Left kidney (tissue), 8 donors: ENCODE measurements at places on chromosomes 16 and 17. TPM values are rescaled to one million over a fixed set of nuclear protein-coding genes. Genes with fewer than 3 reads are reported as not detected.
A peak's percentile ranks its signal among the peaks of the same experiment; 100 is the strongest.

Gene EVI2A
- 1.8 TPM for polyA plus RNA-seq

Gene KRT20
- polyA plus RNA-seq: 0.33 TPM

Gene PTGES3L
- 2.4 TPM for polyA plus RNA-seq

DNA sequence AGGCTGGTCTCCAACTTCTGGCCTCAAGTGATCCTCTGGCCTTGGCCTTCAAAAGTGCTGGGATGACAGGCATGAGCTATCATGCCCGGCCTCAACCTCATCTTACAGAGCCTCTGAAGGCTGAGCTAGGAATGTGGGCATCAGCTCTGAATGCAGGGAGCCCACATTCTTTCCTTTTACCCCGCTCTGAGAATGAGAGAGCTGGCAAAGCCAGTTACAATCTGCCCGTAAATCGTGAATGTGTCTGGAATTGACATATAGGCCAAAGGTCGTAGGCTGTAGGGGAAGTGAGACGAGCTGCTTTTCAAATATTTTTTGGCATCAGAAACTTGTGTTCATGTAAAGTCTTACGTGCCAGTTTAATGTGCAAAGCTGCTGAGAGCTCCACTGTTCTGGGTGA lies 4.5 kb downstream of the TMEM238L start:
- no peak for DNase-seq

DNA sequence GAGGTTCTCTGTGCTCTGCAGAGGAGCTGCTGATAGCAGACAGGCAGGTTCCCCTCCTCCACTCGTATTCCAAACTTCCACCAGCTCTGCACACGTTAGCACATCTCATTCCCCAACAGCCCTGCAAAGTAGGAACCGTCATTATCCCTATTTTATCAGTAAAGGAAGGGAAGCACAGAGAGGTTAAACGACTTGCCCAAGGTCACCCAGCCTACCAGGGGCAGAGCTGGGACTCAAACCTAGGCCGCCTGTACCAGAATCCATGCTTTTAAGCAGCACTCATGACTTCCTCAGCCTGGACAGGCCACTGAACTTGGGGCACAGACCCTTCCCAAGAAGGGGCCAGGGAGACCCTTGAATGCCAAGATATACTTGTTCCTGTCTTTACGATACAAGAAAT lies 75.2 kb downstream of the CRISPLD2 start:
- no peak for DNase-seq

- no peak for DNase-seq
Measured at GRCh38 chr17:79609673-79610645, 892 bp downstream of the RBFOX3 start.

DNA sequence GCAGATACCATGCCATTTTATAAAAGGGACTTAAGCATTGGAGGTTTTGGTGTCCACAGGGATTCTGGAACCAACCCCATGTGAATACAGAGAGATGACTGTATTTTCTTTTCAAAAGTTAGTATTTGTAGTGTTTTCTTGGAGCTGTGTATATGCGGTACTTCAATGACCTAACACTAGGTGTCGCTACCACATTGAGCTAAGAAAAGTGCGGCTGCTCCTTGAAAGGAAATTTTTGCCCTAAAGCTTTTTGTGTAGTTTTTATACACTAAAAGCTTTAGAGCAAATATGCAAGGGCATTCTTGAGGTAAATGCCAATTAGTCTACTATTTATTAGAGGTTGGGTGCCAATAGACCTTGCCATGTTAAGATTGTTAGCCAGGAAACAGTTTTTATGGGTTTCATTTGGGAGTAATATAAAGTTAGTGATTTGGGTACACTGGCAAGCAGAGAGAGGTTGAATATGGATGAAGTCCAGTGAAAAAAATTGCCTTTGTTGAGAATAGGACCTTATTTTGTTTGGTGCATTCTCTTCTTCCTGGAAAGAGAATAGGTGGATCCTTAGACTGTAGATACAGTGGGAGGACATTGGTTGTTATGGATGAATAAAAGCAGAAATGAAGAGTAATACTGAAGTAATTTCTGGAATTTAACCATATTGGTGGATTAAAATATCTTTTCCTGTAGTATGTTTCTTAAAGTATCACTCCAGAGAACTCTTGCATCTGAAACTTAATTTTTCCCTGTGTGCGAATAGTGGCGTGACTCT lies 43.3 kb downstream of the BCAS3 start:
- DNase-seq: peak; percentile 72
